Fibroblast of lung (primary cell): ENCODE measurements at places on chromosomes 5 and 9. TPM values are rescaled to one million over a fixed set of nuclear protein-coding genes. Genes with fewer than 3 reads are reported as not detected.

- no peaks in the 10 kb centered on the region for H3K36me3 ChIP-seq
- peaks cover 19% of the 10 kb centered on the region for H3K4me1 ChIP-seq
- no peaks in the 10 kb centered on the region for H3K27me3 ChIP-seq
- H3K4me3 ChIP-seq: no peak overlapping the region
- H3K27ac ChIP-seq: peak overlapping the region; percentile 88
- DNase-seq: peak; percentile 88
These were observed 243.4 kb upstream of the KLF4 start for GRCh38 chr9:107732781-107733522.

DNA sequence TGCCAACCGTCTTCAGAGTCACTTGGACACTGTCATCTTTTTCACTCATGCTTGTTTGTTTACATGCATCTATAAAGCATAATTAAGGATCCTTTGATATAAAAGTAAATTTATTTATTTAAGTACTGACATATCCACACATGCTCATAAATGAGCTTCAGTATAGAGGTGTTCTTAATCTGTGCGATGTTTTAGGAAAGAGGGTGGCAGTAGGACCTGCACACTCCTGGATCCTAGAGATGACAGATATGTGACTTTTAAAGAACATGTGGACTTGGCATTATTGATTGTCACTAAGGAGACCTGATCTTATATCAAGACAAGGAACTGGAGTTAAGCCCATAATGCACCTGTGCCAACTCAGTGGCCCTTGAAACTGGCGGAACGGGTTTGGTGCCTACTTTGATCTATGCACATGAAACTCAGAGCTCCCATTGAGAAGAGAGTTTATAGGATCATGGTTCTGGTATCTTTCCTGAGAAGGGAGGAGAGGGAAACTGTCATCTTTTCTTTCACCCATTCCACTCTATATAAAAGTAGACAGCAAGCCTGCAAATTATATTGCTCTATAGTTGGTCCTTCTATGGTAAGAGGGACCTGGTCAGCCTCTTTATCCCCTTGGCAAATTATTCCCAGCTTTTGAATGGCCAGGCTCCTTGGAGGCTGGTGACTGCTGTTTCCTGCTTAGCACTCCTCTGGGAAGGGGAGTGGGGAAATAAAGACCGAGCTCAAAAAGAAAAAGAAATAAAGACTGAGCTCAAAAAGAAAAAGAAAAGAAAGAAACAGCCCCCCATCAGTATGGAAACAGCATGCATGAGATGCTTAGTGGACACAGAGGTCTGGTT, 57.8 kb upstream of the LIFR start:
- H3K4me3 ChIP-seq: no peak overlapping the region

DNA sequence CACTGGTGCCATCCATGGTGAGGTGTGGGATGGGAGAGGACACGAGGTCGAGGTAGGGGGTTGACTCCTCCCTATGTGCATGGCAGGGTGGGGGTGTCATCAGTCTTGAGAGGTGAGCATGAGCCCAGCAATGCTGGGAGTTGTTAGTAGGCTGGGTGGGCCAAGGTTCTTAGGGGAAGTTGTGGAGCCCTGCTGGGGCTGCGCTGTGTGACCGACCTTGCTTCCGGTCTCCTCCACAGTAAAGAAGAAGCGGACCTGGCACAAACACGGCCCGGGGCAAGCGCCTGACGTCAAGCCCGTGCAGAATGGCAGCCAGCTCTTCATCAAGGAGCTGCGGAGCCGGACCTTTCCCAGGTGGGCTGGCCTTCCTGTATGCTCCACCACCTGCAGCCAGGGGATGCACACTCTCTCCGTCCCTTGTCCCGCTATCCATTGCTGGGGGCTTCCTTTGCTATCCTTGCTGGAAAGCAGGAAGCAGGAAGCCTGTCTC, 59.8 kb downstream of the PHF2 start:
- no peak overlapping the region for H3K27ac ChIP-seq
- no peaks in the 10 kb centered on the region for H3K4me1 ChIP-seq
- H3K36me3 ChIP-seq: peaks cover 9% of the 10 kb centered on the region
- H3K4me3 ChIP-seq: no peak overlapping the region
- H3K27me3 ChIP-seq: no peaks in the 10 kb centered on the region

DNA sequence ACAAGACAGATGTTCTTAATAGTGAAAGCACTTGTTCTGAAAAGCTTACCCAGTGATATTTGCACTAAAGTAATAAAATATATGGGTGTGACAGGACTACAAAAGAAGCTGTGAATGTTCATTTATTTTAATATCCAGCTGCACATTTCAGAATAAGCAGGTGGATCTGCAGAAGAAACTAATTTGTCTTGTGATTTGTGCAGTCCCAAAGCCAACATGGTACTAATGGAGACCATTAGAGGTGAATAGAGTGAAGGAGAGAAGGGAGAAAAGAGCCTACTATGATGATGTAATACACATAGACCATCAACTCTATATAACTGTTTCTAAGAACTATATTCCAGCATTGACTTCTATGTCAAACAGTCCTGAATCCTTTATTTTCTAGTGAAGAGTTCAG, 362.8 kb downstream of the ISL1 start:
- H3K36me3 ChIP-seq: no peaks in the 10 kb centered on the region
- no peak overlapping the region for H3K27ac ChIP-seq
- H3K4me1 ChIP-seq: no peaks in the 10 kb centered on the region
- DNase-seq: no peak
- no peaks in the 10 kb centered on the region for H3K27me3 ChIP-seq

DNA sequence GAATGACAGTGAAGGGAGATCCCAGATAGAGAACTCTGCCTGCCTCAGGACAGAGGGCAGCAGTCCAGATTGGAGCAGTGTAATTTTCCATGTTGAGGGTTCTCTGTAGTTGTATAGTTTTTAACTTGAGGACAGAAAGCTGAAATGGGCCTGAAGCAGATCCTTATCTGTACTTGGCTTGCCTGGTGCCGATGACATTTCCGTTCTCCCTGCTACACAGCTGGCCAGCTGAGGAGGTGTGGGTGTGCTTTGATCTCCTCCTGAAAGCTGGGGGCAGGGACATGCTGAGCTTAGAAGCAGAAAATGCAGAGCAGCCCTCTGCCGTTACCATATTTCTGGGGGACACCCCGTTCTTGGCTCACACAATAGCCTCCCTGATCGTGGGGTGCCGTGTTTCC, 10.5 kb downstream of the GLRX start:
- peaks cover 30% of the 10 kb centered on the region for H3K4me1 ChIP-seq
- no peaks in the 10 kb centered on the region for H3K27me3 ChIP-seq
- DNase-seq: peak; percentile 25
- H3K4me3 ChIP-seq: no peak overlapping the region

DNA sequence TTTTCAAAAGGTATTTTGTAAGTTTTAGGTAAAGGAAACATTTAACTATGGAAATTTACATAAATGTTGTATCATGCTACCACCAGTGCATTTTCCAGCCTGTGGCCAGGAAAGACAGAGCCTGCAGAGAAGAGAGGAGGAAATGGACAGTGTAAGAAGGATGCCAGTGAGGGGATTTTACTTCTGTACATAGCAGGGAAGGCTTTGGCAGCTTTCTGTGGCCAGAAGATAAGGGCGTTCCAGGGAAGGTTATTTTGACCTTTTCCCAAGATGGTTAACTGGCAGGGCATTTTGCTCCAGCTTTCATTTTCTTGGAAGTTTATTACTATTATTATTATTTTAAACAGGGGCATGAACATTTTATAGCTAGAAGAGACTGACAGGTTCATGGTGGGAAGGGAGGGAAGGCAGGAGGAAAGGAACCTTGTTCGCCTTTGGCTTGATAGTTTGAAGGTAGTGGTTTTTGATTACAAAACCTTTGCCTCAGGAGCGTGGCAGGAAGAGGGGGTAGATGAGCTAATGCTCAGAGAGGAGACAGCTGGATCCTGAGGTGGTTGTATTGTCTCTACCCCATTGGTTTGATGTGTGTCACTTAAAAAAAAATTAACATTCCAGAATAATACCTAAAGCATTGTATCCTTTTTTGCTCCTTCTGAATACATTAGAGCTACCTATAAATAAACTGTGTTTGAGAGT, 4.1 kb downstream of the ISOC1 start:
- no peaks in the 10 kb centered on the region for H3K27me3 ChIP-seq
- H3K4me1 ChIP-seq: no peaks in the 10 kb centered on the region
- H3K36me3 ChIP-seq: no peaks in the 10 kb centered on the region
- no peak for DNase-seq
- no peak overlapping the region for H3K4me3 ChIP-seq

GRCh38 chr5:115869256-115869795, 27.6 kb downstream of the AP3S1 start:
- H3K27ac ChIP-seq: no peak overlapping the region
- H3K4me1 ChIP-seq: no peaks in the 10 kb centered on the region
- no peaks in the 10 kb centered on the region for H3K36me3 ChIP-seq

DNA sequence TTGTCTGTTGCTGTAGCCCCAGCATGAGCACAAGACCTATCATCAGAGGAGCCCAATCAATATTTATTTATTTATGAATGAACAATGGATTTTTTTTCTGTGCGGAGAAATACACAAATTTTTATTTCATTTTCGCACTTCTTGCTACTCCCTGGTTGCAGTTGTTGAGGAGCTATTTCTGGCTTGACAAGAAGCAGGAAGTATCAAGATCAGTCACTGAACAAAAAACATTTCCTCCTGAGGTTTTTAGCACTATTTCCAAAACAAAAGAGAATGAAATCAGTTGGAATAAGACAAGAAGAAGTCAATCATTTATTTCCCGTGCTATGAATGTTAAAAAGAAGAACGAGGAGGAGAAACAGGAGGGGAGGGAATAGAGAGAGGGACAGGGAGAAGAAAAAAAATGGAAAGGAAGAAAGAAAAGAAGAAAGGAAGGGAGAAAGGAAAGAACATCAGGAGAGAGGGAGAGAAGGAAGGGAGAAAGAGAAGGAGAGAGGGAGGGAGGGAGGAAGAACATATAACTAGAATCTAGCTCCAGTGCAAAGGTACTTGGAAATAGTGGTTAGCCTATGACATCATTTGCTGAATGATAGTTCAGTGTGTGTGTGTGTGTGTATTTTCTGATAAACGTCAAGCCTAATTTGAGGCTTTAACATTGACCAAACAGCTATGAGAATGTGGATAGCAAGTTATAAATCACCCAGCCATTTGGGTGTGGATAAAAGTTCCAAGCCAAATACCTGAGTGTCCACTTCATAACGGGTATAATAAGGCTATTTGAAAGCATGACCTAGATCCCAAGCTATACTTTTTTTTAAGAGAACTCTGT, 586.0 kb downstream of the EBF1 start:
- H3K36me3 ChIP-seq: no peaks in the 10 kb centered on the region
- peak; percentile 34 for DNase-seq
- H3K4me3 ChIP-seq: no peak overlapping the region
- H3K27ac ChIP-seq: no peak overlapping the region
- H3K27me3 ChIP-seq: no peaks in the 10 kb centered on the region

GRCh38 chr5:149429839-149430721, 51.0 kb upstream of the IL17B start:
- H3K27ac ChIP-seq: peak overlapping the region; percentile 75
- H3K27me3 ChIP-seq: no peaks in the 10 kb centered on the region
- H3K36me3 ChIP-seq: peaks cover 33% of the 10 kb centered on the region
- peaks cover 26% of the 10 kb centered on the region for H3K4me1 ChIP-seq
- no peak overlapping the region for H3K4me3 ChIP-seq
- DNase-seq: peak; percentile 60

DNA sequence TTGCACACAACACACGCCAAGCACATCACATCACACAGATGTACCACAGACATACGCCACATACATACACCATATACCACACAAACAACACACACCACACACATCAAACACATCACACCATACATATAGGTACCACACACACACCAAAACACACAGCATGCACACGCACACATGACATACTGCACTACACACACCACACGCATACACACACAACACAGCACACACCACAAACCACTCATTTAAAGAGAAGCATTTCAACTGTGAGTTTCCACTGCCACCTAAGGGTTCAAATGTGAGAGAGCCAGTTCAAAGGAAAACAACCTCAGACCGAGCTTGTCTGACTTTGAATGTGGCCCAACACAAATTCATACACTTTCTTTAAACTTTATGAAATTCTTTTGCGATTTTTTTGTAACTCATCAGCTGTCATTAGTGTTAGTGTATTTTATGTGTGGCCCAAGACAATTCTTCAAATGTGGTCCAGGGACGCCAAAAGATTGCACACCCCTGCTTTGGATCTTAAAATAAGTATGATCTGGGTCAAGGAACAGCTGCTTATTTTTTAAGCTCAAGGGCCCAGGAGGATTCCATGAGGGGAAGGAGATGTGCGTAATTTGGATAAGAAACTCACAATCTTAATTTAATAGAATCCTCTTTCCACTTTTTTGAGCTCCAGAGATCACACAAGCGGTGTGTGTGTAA, 494.6 kb downstream of the GADD45G start:
- peak; percentile 37 for DNase-seq
- H3K36me3 ChIP-seq: no peaks in the 10 kb centered on the region
- no peaks in the 10 kb centered on the region for H3K4me1 ChIP-seq
- H3K27me3 ChIP-seq: no peaks in the 10 kb centered on the region

DNA sequence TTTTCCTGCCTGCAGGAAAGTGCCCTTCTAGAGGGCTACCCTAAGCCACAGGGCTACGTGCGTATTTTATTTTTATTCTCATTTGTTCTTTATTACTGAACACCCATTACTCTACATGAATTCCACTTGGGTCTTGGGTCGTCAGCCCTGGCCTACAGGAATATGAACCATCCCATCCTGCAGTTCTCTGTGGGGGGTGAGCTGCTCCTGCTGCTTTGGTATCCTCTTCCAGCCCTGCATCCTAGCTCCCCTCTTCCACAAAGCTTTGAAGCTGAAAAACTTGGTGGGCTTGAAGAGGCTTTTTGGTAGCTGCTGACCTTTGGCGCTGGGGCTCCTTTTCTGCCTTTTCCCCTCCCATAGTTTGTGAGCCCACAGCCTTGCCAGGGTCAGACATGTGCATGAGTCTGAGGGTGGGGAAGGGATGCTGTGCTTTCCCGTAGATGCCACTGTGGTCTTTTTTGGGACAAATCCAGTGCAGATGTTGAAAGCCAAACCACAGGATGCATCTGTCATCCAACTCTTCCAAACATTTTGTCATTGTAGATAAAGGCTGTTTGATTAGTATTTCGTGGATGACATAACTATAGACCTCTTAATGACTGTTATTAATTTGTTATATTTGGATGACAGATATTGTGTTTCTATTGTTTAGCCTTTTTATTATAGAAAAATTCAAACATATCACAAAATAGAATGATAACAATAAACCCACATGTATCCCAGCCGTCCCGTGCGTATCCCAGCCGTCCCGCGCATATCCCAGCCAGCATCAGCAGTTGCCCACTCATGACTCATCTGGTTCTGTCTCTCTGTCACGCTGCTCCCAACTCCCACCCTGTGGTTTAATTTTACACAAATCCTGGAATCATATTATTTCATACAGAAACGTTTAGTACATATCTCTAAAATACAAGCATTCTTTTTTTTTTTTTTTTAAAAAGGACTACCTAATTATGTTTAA, 43.9 kb downstream of the SLC46A2 start:
- peaks cover 3% of the 10 kb centered on the region for H3K4me1 ChIP-seq
- H3K27me3 ChIP-seq: no peaks in the 10 kb centered on the region
- H3K4me3 ChIP-seq: no peak overlapping the region
- no peaks in the 10 kb centered on the region for H3K36me3 ChIP-seq
- H3K27ac ChIP-seq: no peak overlapping the region

HAVCR2 gene
- total RNA-seq: 2.5 and 3.6 TPM in 2 replicates

ENTPD8 gene
- under 0.01 TPM in 1 of 2 replicates, not detected in the other for total RNA-seq

PCDHB14 gene
- total RNA-seq: 0.77 and 1.7 TPM in 2 replicates

PLPP7 gene
- 8.2 and 9.4 TPM in 2 replicates for total RNA-seq

GPSM1 gene
- total RNA-seq: 54.2 and 60.3 TPM in 2 replicates

HMGCR gene
- total RNA-seq: 100 and 225 TPM in 2 replicates
